ENCODE measurements at places on chromosomes 7 and 10.

- DNase-seq = no peak
Observed at GRCh38 chr10:94630017-94630688, 53.4 kb upstream of the CYP2C18 start.

DNA sequence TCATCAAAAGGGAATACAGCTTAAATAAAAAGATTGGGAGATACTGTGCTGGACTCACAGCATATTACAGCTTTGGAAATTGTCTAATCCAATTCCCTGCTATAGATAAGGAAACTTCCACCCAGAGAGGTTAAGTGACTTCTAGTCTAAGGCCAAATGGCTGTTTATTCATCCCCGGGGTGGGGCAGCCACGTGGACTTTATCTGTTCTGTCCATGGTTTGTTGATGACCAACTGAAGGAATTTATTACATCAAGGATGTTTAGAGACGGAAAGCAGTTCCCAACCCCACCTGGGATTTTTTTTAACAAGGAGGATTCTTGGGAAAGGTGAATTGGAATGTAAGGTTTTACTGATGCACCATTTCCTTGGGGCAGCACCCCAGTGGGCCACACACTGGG lies 88.6 kb downstream of the ATXN7L1 start:
- no peak for DNase-seq

DNA sequence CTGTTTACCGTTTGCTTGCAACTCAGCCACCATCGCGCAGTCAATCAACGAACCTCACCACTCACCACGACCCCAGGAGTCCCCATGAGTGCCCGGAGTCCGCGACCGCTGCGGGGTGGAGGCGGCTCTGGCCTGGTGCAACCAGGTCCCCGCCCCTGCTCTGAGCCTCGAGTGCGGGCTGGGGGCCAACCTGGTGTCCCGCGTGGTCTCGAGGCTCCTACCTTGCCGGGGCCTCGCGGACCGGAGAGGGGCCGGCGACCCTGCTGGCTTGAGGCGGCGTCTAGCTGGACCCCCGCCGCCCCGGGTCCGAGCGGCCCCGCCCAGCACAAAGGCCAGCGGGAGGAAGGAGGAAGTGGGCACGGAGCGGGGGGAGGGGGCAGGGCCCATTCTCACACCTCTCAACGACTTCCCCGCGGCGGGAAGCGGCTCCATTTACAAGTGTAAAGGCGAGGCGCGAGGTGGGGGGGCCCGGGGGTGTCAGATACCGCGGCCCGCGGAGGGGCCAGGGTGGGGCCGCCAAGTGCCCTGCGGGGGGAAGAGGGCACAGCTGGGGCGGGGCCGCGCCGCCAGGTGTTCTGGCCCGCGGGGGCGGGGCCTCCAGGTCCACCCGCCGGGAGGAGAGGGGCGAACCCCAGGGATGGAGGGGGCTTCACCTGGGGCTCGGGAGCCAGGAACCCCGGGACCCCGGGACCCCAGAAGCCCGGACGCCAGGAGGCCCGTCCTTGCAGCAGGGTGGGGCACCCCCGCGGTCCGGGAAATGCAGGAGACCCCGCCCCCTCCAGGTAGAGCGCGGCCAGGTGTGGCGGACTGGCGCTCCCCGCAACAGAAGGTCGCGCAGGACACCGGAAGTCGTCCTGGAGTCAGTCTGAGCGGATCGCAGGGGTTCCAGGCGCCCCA lies 8.6 kb downstream of the CTBP2 start:
- DNase-seq = peak; percentile 67

GRCh38 chr10:132677473-132678227 lies 108.3 kb downstream of the NKX6-2 start:
- peak; percentile 21 for DNase-seq

DNA sequence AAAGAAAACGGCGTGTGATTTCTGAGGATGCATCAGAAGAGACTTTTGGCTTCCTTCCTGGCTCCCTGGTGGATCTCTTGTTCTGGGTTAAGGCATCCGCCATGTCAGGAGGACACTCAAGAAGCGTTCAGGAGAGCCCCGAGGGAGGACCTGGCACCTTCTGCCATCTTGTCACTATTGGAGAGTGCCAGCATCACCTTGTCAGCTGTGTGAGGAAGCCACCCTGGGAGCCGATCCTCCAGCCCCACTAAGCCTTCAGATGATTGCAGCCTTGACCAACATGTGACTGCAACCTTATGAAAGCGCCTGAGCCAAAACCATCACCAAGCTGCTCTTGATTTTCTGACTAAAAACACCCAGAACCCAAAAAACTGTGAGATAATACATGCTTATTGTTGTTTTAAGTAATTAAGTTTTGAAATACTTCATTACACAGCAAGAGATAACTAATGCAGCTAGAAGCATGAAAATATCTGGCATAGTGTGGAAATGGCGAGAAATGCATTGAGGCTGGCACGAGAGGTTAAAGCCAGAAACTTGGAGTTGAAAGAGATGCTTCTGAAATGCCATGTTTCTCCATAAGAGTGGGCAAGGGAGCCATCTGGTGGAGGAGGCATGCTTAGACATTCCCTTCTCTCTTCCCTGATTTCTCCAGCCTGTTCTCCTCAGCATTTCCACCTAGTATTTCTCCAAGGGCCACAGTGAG lies 5.4 kb upstream of the ZFYVE27 start:
- DNase-seq = no peak

DNA sequence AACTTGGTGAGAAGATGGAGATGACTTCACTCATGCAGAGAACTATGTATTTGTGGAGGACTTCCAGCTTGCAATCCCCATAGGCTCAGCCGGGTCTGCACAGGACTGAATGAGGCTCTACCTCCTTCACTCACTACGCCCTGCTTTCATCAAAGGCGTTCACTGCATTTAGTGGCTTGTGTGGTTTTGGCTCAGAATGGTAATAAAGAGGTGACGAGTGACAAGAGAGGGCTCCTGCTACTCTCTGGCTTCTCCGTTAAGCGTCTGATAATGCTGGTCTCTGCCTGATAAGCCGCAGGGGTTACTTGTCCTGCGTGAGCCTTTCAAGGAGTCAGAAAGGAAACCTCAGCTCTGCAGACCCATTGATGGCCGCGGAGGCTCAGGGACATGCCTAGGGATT lies 343.4 kb downstream of the PRPF18 start:
- DNase-seq = no peak

- no peak for DNase-seq
Observed at GRCh38 chr10:121293110-121293509, 305.1 kb downstream of the FGFR2 start.

GRCh38 chr10:132200344-132201110 lies 13.8 kb downstream of the DPYSL4 start:
- DNase-seq = peak; percentile 29

DNA sequence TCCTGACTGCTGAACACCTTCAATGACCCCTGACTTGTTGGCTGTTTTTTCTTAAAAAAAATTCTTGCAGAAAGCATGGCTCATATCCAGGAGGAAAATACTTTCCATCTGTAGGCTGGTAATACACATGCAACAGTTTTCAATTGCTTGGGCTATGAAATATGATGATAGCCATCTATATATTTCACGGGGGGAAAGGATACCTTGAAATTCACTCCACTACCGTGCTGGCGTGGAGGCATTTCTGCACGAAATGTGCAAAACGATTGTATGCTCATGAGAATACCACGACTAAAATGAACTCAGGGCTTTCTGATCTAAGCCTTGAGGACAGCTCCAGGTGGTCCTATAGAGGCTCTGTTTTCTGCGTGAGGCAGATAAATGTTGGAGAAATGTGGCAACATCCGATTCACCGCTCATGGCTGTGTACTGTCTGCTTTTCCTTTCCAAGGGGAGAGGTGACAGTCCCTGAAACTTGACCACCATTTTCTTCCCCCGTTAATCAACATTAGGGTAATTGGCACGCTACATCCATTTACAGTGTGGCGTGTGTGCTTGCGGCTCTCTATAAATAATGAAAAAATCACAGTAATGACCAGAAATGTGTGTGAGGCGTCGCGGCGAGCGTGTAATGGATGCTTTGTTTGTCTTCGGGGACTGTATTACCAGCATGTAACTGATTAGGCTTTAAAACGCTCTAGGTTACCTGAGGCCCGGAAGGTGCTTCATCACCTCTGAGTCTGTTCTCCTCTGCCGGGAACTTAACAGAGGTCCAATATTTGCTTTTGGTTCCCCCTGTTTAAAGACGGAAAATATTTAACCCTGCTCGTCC lies 12.8 kb upstream of the CARD11 start:
- DNase-seq = no peak

DNA sequence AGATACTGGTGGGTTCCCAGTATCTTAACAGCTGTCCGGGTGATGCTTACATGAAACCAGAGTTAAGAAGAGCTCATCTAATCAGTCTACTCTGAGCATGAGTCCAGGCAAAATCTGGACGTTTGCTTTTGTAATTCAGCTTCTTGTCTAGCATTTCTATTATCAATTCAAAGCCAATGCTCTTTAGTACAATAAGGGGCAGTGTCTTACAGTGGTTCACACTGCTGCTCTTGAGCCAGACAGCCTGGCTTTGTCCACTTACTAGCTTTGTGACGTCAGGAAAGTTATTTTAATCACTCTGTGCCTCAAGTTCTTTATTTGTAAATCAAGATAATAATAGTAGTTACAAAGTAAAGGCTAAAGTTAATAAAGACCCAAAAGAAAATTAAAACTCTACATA lies 227.3 kb upstream of the TCF7L2 start:
- DNase-seq = no peak

- no peak for DNase-seq
Observed at GRCh38 chr7:106865130-106866041, at the start of gene PIK3CG. TSS of gene PIK3CG (plus strand) at chr7:106865282. CDS start at chr7:106867562, 2,280 bp downstream.

- DNase-seq = no peak
Observed at GRCh38 chr7:105760551-105761447, 115.6 kb downstream of the ATXN7L1 start.

DNA sequence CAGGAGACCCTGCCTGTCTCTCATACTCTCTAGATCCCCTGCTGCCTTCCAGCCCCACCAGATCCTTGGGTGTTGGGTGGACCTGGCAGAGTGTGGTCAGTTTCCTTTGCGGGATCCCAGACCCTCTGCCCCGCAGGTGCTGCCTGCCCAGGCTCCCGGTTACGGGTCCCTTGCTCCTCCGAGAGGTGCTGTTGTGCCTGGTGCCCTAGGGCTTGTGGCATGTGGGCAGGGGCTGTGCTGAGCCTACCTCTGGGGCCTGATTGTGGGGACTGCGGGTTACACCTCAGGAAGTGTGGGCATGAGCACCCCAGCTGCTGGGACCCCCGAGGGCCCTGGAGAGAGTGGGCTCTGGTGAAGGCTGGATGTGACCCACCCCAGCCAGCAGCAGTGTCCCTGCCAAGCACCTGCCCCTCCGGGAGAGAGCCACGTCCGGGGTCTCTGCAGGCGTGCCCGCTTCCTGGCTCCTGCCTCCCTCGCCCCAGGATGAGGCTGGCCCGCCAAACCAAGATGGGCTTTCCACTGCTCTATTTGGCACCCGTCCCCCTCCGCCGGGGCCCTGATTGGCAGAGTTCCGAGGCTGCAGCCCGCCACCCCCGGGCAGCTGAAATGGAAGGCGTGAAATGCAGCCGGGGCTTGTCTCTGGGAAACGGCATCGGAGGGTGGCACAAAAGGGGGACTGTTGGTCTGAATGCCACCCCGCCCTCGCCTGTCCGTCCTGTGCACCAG lies 17.0 kb downstream of the CLIP2 start:
- DNase-seq = no peak

- DNase-seq = no peak
Observed at GRCh38 chr10:35434533-35434932, 98.2 kb downstream of the CCNY start.

- DNase-seq = no peak
Observed at GRCh38 chr10:127410030-127410429, 139.1 kb upstream of the NPS start.

DNA sequence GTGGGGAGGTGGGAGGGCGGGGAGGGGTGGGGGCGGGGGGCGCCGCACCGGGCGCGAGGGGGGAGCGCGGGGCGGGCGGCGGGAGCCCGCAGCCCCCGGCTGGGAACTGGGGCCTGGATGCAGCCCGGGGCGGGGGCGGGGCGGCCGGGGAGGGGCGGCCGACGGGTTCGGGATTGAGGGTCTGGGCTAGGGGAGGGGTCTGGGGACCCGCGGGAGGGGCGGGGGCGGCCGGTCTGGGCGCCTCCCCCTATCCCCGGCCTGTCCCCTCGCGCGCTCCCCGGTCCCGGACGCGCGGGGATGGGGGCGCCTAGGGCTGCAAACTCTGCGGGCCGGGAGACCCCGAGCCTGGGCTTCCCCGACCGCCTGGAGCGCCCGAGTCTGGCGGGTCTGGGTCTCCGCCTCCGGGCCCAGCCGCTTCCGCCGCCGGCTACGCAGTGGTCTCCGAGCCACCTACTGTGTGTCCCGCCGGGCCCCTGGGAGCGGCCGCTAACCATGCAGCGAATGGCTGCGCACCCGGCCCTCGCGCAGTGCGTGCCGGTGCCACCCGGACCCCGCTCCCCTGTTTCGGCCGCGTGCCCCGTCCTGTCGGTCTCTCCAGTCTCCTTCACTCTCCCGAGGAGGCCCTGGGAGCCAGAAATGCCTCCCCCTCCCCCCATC lies 375 bp upstream of the FGF8 start:
- no peak for DNase-seq

DNA sequence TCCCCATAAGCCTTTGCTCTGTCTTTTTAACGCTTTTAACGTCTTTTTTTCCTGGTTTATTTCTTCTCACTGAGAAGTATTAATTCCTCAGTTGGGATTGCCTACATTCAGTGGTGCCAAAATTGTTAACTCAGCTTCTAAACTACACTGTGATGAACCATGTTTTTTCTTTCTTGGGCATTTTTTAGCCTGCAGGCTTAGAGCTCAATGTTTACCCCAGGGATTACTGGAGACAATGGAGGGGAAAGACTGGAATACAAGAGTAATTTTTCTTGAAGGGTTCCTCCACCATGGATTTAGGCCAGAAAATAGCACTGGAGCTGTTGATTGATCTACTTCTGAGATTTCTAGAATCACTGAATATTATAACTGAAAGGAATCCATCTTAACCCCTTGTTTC lies 19.8 kb downstream of the STAMBPL1 start:
- DNase-seq = no peak

DNA sequence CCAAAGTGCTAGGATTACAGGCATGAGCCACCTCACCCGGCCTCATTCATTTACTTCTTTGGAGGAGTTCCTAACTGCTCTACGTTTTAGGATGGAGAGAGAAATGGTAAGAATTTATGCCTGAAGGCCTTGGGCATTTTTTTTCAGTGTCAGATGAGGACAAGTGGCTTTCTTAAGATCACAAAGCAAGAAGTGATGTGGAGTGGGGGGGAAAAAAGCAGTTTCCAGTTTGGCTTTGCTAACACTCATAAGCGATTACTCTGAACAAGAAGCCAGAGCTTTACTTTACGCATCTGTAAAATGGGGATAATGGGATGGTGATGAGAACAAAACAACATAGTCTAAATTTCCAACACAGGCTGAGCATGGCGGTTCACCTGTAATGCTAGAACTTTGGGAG lies 2.6 kb upstream of the PPIA start:
- DNase-seq = no peak

GRCh38 chr7:37590824-37591223 lies 92.7 kb upstream of the GPR141 start:
- no peak for DNase-seq
